ENCODE measurements at places on chromosomes 7 and 10.

- DNase-seq, result no peak
Measured at GRCh38 chr10:73379064-73379748, 20.5 kb upstream of the CFAP70 start.

DNA sequence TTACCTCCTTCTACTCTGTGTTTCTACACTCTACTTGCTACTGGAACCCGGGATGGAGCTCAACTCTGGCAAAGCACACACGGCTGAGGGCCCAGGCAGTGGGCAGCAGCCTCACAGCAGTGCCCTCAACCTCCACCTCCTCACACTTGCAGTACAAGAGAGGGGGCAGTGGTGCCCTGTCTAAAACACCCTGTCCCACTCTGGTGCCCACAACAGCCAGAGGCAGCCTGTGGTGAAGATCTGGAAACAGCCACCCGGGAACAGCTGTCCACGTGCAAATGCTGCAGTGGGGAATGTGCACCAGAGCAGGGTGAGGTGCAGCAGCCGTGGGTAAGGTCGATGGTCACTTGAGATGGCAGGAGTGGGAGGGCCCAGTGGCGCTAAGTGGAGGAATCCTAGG lies 13.7 kb downstream of the MAT1A start:
- no peak for DNase-seq

DNA sequence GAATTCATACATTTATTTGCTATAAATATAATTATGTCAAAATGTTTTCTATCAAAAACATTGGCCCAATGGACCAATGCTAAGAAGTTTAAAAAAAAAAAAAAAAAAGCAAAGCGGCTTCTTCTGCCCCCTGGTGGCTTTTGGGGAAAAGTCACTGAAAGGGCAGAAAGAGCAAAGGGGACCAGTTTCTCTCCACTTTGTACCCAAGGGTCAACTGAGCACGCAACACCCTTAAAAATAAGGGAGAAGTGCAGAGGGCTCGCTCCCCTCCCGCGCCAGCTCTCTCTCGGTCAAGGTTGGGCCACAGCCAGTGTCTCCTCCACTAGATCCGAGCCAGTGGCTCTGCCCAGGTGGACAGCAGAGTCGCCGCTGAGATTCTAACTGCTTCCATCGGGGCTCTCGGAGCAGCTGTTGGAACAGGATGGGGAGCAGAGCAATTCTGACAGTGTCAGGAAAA lies 136.4 kb upstream of the FGFR2 start:
- peak; percentile 34 for DNase-seq

- no peak for DNase-seq
Measured at GRCh38 chr10:76522547-76522946, 1091.1 kb downstream of the LRMDA start.

- DNase-seq, result peak; percentile 89
Measured at GRCh38 chr10:70758757-70759514, 26.2 kb downstream of the TBATA start.

- no peak for DNase-seq
Measured at GRCh38 chr10:43122096-43122495, 16.1 kb upstream of the CSGALNACT2 start.

DNA sequence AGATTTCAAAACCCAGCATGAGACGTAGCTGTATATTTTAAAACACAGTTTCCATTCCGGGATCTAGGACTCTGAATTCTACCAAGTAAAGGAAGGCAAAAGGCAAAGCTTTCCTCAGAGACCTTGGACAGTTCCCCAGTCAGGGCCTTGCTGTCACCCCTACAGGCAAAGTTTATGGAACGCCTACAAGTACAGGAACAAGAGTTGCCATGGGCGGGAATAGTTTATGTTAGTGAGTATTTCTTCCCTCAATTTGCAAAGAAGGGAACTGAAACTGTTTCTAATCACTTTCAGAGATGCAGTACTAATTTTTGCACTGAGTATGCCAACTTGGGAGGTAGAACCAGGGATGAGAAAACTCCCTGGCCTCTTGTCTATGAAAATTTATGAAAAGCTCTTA lies 68.2 kb upstream of the LRGUK start:
- DNase-seq, result no peak

GRCh38 chr7:155355176-155355575 lies 57.5 kb downstream of the INSIG1 start:
- no peak for DNase-seq

- no peak for DNase-seq
Measured at GRCh38 chr10:11329062-11329673, 282.3 kb downstream of the USP6NL start.

GRCh38 chr10:118108194-118109026 lies 61.7 kb upstream of the RAB11FIP2 start:
- no peak for DNase-seq

GRCh38 chr10:101817337-101818118 lies 716 bp downstream of the OGA start:
- peak; percentile 82 for DNase-seq

DNA sequence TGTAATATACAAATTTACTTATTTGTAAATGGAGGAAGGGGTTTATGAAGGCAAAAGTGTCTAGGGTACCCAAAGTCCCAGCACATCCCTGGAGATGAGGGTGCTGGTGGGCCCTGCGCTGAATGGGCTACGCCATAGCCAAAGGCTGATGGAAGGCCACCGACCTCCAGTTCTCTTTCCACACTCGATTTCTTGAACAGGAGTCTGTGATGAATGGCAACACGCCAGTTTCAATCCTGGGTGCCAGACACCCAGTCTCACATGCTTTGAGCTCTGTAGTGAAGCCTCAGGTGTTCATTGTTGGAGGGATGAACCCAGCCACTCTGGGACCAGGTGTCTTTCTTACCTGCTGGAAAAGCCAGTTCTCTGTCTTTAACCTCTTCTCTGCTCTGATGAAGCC lies 752 bp downstream of the LRMDA start:
- DNase-seq, result no peak

DNA sequence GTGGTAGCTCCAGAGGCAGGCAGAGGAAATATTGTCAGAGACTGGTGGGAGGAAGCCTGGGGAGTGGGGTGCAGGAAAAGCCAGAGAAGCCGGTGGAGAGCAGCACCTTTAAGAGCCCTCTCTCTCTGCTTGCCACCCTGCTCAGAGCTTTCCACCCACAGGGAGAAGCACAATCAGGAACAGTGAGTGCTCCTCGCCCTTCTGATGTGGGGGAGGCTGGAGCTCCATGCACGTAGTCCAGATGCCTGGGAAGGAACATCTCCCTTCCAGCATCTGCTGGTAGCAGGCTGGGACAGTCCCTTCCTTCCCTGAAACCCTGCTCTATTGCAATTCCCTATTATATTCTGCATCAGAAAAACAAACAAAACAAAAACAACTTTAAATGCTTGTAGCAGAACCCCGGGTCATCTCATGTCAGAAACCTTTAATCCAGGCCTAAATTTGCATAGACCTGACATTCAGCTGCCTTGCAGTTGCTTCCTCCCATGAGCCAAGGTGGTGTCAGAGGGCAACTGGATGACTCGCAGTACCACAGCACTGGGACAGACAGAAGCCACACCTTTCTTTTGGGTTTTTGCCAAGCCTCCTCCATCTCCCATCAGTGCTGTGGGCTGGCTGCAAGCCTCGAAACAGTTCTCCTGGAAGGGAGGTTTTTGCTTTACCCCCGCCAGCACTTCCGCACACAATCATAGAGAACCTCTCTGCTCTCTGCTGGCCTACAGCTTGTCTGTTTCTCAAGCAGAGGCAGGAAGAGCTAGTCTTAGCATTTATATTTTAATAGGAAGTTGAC lies 13.1 kb downstream of the AVPI1 start:
- peak; percentile 44 for DNase-seq

DNA sequence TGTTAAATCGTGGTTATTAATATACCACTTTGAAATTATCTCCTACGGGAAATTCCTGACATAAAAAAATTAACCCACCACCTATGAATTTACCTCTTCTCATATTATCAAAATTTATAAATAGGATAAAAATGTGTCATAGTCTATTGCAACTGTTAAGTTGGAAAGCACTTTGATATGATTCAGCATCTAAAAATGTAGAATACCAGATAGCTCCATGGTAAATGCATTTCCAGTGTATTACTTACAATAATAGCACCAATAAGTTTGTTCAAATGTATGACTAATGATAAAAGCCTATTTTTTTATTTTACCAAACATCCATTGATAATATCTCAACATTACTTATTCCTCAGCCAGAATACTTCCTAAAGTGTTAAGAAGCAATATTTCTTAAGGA lies 13.6 kb upstream of the KCND2 start:
- no peak for DNase-seq

DNA sequence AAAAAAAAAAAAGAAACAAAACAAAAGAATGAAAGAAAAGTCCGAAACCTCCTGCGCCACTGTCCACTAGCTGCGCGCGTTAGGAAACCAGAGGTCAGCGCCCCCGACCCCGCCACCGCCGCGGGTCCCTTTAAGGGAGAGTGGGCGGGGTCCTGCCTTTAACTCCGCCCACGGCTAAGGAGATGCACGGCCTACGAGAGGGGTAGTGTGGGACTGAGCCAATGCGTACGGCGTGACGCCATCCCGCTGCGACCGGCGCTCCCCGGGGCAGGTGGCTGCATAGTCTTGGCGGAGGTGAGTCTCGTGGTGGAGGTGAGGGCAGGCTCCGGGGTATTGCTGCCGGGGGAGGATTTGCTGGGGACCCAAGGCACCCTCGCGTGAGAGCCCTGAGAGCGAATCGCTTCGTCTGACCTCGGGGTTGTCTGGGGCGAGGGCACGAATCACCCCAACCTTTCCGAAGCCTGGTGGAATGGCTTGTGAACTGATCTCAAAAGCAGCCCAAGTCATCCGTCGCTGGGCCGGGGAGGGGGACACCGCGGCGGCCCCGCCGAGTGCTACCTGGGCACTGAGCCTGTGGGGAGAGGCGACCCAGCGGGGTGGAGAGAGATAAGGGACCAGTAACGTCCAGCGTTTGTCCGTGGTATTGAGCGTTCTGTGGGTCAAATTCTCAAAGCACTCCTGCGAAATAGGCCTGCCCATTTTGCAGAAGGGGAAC lies at the start of gene MRPS17:
Gene MRPS17, plus strand, starts transcription at position 241 of the 715 bp plus-strand sequence. CDS start 1,319 bp downstream, outside the sequence.
- DNase-seq, result peak; percentile 91

DNA sequence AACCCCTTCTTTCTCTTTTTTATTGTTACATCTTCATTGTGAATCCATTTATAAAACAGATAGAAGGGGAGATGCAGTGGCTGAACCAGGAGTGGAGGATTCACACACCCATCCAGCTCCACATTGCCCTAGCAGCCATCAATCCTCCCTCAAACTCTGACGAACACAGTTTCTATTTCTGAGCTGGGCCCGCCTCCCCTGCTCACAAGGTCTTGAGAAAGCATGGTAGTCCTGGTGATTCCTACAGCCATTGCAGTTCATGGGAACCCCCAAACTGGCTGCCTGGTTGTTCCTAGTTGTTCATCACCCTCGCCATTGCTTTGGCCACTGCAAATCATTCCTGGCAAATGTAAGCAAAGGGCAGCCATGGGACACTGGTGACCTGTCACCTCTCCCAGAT lies 258.5 kb upstream of the AOAH start:
- DNase-seq, result no peak

DNA sequence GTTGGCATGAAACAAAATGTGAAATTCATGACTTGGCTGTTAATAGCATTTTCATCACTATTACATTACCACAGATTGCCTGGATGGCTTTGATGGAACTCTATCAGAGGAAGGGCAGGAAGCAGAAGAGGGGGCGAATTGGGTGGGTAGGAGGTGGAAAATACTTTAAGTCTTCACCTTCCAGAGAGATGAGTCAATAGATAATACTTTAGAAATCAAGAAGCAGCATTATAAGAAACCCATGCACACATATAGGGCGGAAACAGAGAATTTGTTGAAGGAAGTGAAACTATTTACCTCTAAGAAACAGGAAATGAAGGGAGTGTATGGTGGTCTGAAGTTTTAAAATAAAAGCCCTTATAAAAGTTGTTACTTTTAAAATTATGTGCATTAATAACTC lies 152.1 kb upstream of the TARP start:
- DNase-seq, result no peak

DNA sequence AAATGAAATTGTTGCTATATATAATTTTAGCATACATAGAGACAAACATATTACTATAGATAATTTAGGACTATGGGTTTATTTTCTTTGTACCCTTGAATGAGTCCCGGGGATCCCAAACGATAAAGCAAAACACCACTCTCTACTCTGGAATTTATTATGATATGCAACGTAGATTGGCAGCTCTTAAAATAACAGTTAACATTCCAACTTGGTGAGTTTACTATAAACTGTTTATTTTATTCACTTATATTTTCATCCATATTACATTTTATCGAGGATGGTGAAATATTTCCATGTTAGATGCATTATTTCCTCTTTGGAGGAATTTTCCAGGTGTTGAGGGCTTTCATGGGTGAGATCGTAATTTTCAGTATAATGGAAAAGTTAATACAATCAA lies 138.7 kb upstream of the DGKB start:
- no peak for DNase-seq

- DNase-seq, result peak; percentile 51
Measured at GRCh38 chr10:60646966-60647796, 131.1 kb upstream of the CDK1 start.

DNA sequence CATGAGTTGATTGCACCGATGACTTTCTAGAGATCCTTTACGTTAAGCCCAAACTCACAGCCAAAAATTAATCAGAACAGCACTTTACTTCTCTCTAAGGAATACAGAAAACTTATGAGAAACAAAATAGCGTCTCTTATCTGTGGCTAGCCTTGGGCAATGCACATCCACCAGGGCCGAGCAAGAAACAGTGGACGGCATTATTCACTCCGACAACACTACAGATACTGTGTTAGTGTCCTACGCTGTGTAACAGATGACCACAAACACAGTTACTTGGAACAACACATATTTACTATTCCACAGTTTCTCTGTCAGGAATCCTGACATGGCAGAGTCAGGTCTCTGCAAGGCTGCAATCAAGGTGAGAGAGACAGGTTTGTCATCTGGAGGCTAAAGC lies 598.3 kb upstream of the ADARB2 start:
- no peak for DNase-seq

GRCh38 chr10:119290301-119291048 lies 83.1 kb downstream of the GRK5 start:
- no peak for DNase-seq

DNA sequence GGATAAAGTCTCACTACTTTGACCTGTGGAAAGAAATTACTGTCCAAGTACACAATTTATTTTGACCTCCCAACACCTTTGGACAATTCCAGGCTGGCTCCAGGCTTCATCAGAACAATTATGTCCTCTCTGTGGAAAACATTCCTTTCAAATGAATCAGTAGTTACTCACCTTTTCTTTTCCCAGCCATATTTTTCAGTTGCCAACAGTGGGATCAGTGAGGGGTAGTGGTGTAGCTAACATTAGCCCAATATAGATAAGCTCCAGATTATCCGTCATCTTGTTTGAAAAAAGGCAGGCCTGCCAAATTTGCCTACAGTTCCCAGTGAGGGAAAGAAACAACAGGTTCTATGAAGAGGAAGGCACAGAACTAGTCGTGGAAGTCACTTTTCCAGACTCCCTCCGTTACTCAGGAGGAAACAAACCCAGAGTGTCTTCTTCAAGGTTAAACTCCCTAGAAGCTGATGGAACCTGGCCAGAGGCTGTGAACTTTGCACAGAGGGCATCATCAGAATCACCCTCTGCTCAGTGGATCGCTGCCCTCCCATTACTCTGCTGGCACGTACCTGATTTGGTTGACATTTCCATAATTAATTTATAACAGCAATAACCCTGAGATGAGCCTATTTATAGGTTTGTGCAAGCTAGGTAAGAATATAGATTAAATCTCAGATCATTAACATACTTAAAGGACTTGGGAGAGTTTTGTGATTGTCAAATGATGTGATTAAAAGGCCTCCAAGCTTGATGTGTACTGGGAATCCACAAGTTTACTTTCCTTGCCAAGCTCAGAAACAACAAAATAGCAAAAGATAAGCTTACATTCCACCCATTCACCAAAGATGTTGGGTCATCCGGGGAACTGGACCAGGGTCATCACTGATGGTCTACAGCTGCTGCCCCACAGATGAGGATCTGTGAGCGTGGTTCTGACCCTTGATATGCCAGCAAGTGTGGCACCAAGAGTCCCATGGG lies 654.6 kb upstream of the GALNT17 start:
- no peak for DNase-seq

All from KBM-7 (cell line).